DMS79 treated with DMSO at 0.1 percent for 48 hours (cell line): ENCODE measurements at places on chromosomes 11 and 22.

DNA sequence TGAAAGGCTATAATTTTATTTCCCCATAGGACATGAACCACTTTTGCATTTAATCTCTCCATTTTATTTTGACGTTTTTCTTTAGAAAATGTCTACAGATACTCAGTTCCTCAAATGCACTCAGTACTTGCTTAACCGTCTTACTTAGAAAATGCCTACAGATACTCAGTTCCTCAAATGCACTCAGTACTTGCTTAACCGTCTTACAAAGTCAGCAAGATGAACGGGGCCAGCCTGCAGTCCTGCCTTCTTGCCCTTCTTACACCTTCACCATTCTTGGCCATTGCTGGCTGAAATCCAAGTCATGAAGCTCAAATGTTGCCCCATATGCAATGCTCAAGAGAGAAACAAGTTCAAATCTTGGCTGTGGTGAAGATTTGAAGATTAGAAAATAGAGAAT is 34.1 kb downstream of the CSNK2A3 start:
- DNase-seq: no peak

DNA sequence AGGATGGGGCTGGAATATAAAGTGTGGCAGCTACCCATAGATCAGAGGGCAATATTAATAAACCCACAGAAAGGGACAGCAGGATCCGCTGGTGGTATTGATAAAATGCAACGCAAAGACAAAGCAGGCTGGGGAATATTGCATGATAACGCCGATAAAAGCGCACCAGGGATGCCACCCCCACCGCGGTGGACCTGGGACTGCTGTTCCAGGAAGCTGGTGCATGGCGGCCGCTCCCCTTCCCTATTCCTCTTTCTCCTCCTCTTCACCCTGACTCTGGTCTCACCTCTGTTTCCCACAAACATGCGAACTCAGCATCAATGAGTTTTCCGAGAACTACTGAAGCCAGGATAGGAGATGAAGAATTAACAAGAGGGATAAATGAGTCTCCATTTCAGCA is 20.2 kb downstream of the SPATA19 start:
- no peak for DNase-seq

DNA sequence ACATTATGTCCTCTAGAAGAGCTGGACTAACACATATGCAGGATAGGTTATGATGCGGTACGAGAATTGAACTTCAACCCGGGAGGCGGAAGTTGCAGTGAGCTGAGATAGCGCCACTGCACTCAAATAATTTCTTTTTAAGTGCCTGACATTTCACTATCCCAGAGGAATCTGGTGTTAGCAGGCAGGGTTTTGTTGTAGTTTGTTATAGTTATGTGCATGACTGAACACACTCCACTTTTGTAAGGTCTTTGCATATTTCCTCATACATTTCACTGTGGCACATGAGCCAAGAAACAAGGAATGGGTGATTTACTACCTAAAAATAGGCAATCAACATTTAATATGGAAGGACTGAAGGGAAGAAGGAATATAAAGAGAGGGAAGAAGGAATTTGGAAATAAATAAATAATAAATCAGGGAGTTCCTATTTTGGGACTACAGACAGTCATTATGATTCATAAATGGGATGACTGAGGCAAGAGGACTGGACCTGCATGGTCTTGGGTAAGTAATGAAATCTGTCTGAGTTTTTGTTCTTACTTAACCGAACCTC is 8.7 kb upstream of the HIPK3 start:
- no peak for DNase-seq

DNA sequence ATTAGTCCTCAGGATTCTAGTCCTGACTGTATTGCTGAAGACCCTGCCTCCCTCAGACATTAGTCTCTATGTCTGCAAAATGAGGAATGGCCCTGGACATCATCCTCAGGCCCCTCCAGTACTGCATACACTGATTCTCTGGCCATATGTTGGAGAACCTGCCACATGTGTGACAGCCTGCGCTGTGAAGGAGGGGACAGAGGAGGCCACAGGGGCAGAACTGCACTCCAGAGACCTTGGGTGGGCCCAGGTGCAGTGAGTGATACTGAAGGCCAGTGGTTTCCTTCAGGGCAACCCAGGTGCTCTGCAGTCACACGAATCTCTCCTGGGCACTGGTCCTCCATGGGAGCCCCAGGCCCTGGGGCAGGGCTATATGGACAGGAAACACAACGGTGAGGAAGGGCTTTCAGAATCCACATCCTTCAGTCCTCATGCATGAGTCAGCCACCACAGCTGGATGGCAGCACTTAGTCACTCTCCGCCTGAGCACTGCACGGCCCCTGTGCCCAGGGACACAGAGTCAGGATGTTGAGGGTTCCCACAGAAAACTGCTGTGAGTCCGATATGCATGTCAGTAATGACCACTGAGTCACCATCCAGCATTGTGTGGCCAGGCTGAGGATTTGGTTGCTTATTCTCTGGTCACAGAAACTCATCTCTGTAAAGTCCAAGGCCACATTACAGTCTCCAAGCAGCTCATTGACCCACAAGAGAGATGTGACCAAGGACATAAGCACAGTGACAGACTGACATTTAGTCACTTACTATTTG is 39.7 kb downstream of the ME3 start:
- DNase-seq: no peak

GRCh38 chr11:68436162-68436888 is 24.2 kb upstream of the PPP6R3 start:
- DNase-seq: no peak
